ENCODE measurements at places on chromosomes 16 and 17.

- DNase-seq: peak; percentile 100
Measured at GRCh38 chr16:13919683-13920509, at the start of gene ERCC4. Gene ERCC4, plus strand, starts transcription at chr16:13920154. Its CDS starts 12 bp downstream, at chr16:13920166.

DNA sequence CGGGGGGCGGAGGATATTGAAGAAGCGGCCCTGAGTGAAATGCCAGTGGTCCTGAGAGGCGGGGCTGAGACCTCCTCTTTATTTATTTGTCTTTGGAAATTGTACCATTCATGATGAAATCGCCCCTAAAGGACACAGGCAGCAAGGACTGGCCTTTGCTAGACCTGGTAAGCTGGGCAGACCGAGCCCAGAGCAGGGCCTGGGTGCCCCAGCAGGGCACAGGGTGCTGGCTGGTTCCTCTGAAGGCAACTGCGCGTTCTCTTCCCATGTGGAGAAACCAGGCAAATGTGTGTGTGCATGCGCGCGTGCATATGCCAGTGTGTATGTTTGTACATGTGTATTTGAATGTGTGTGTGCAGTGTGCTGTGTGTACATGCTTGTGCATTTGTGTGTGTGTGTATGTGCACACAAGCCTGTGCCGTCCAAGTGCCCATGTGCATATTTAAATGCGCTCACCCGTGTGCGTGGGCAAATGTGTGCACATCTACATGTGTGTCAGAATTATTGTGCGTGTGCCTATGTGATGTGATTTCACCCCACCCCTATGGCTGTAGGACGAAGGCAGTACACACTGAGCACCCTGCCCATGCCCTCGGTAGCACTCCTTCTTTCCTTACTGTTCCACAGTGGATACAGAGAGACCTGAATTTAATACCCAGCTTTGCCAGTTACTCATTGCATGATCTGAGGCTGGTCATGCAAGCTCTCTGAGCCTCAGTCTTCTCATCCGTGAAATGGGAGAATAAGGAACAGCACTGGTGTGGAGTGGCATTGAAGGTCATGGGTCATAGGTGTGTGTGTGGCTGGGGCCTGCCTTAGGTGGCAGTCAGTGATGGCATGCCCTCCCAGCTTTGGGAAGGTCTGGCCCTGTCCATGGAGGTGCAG lies 105.2 kb downstream of the CMIP start:
- no peak for DNase-seq

DNA sequence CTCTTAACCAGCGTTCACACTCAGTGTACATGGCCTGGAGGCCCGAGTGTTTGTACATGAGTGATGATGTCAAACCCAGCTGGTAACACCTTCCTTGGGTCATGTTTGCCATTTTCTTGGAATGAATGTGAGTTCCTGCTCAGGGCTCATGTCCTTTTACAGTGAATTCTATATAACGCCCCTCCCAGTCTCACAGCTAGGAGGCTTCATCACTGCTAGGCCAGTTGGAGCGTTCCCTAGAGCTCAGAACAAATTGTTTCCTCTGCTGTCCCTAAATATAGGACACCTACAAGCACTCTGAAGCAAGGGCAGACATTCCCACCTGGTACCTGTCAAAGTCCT lies 5.5 kb downstream of the TIMM22 start:
- no peak for DNase-seq

- DNase-seq: no peak
Measured at GRCh38 chr17:27407916-27408864, 48.1 kb upstream of the KSR1 start.
